ENCODE measurements at places on chromosomes 1 and 21. TPM values are rescaled to one million over a fixed set of nuclear protein-coding genes. Genes with fewer than 3 reads are reported as not detected.

NBPF6 gene
- polyA plus RNA-seq = not detected

- no peak for DNase-seq
These were observed 45.8 kb upstream of the NTPCR start for GRCh38 chr1:232904566-232904965.

GRCh38 chr21:23402929-23403520 lies 2204.3 kb downstream of the MRPL39 start:
- DNase-seq = no peak

DNA sequence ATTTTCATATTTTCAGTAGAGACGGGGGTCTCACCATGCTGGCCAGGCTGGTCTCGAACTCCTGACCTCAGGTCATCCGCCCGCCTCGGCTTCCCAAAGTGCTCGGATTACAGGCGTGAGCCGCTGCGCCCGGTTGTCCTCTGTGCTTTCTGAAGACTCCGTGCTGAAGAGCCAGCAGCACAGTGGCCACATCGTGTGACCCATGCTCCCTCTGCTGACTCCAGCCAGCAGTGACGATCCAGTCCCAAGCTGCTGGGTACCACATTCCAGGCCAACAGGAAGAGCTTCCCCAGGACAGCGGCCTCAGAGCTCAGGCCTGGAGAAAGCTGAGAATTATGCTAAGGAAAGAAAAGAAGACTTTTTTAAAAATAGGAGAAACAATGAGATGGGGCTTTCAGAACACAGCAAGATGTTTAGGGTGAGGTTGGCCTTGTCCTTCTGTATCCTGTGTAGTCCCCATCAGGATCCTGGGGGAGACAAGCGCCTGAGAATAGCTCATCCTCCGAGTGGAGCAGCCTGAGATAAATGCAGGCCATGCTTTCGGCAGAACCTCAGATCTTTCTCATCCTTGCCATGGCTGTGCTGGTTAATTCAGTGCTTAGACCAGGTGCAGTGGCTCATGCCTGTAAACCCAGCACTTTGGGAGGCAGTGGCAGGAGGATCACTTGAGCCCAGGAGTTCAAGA lies 207.1 kb downstream of the SLC35F3 start:
- DNase-seq = no peak

CR1L gene
- 0.52 TPM for polyA plus RNA-seq

GRCh38 chr1:154968731-154969130 lies 1.8 kb downstream of the SHC1 start:
- no peak for DNase-seq

FCRL4 gene
- polyA plus RNA-seq = not detected
